Hematopoietic multipotent progenitor cell treated with erythropoietin and hydrocortisone succinate and interleukin-3 and kit ligand, for 17 days (in vitro differentiated cells): ENCODE measurements at places on chromosomes 6 and 20.

- DNase-seq, result no peak
These were observed 142.0 kb upstream of the RIN2 start for GRCh38 chr20:19616081-19616480.

DNA sequence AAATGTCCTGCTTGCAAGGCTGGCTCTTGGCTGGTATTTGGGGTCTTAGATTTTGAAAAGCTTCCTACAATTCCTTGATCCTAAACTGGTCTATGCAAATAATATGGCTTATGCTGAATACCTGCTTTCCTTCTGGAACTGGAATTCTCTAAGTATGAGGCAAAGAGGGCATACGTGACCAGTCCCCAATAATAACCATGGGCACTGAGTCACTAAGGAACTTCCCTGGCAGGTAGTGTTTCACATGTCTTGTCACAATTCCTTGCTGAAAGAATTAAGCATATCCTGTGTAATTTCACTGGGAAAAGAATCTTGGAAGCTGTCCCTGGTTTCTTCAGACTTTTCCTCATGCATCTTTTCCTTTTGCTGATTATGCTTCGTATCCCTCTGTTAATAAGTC, 106.5 kb downstream of the MMS22L start:
- DNase-seq, result no peak

GRCh38 chr20:50692552-50692933, 1.2 kb upstream of the RIPOR3 start:
- no peak for DNase-seq

GRCh38 chr6:142014515-142014914, 118.2 kb upstream of the GJE1 start:
- DNase-seq, result no peak

GRCh38 chr6:130991422-130992137, 71.5 kb downstream of the EPB41L2 start:
- no peak for DNase-seq

GRCh38 chr20:52804497-52805295, 167.5 kb upstream of the TSHZ2 start:
- no peak for DNase-seq

- DNase-seq, result no peak
These were observed 23.1 kb upstream of the MRGBP start for GRCh38 chr20:62772990-62773844.

- no peak for DNase-seq
These were observed 440.0 kb upstream of the IRAK1BP1 start for GRCh38 chr6:78427386-78427785.
